ENCODE measurements at places on chromosomes 6 and 20.

GRCh38 chr20:15320941-15321340 lies 983.5 kb upstream of the FLRT3 start:
- no peak for DNase-seq

DNA sequence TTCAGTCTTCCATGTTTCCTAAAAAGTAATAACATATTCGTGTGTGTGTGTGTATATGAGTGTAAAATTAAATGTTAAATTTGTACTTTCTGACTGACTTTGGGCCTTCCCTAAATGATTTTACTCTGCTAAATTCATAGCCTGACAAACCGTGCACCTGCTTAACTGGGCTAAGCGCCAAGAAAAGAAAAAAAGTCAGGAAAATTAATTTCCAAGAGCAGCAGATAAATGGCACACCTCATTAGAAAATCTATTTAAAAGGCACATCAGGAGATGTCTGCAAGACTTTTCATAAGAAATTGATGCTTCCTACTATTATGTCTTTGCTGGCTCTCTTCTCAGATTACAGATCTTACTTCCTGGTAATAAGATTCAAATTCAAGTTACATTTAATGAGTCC lies 72.4 kb downstream of the TRDN start:
- DNase-seq: no peak

DNA sequence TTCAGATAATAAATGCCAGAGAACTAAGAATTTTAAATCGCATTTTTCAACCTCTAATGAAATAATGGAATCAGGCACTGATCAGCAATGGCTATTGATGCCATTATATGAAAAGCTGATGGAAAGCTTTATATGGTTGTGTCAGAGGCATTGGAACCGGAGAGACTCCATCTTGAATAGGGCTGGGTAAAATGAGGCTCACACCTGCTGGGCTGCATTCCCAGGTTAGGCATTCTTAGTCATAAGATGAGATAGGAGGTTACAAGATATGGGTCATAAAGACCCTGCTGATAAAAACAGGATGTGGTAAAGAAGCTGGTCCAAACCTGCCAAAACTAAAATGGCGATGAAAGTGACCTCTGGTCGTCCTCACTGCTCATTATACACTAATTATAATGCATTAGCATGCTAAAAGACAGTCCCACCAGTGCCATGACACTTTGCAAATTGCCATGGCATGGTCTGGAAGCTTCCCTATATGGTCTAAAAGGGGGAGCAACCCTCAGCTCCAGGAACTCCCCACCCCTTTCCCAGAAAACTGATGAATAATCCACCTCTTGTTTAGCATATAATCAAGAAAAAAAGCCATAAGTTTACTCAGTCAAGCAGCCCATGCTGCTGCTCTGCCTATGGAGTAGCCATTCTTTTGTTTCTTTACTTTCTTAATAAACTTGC lies 40.2 kb upstream of the CD83 start:
- DNase-seq: no peak

- DNase-seq: no peak
Measured at GRCh38 chr6:72246926-72247325, 360.6 kb downstream of the RIMS1 start.

GRCh38 chr20:43736588-43737158 lies 9.9 kb upstream of the GTSF1L start:
- no peak for DNase-seq

Data from vagina (tissue), 2 donors.